ENCODE measurements at places on chromosomes 2 and 18.

DNA sequence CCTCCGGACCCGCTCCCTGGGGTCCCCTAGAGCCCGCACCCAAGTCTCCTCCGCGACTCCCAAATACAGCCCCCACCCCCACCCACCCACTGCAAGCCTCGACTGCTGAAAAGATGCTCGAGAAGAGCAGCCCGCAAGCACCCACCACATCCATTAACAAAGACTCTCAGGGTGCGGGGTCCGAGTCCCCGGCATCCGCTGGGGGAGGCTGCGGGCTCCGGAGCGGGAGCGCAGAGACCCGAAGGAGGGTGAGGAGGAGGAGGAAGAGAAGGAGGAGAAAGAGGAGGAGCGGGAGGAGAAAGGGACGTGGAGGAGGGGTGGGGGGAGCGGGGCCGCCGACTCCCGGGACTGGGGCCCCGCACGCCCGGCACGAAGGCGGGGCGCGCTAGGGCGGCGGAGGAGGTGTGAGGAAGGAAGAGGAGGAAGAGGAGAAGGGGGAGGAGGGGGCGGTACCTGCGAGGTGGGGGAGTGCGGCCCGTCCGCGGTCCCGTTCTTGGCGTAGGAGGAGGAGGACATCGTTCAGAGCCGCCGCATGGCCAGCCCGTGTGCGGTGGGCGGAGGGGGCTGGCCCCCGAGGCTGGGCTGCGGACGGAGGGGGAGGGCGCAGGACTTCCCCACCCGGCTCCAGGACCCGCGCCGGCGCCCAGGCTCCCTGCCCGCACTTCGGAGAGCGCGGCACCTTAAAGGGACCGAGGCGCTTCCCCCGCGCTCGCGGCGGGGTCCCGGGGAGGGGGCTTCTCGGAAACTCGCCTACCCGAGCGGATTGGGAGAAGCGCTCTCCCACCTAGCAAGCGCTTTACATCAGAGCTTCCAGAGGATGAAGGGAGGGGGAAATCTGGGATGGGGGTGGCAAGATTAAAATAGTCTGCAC lies at the start of gene CACNB4:
TSS of gene CACNB4 (minus strand) at position 549 of the 871 bp plus-strand sequence.
- no peak for DNase-seq

DNA sequence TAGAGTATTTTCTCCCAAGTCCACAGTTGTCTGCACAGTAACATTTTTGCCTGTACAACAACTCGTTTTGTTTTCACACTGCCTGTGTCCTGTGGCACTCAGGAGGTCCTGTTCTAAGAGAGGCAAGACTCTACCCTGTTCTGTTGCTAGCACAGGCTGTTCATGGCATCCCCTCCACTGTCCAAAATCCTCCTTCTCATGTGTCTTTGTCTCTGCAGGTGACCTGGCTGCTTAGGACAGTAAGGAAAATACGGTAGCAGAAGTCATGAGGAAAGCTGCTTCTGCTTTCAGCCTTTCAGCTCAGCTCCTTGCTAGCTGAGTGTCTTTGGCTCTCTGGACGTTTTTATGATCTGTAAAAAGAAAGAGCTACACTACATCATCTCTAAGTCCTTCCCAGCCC lies 205.9 kb downstream of the C1D start:
- DNase-seq: no peak

GRCh38 chr2:99448556-99448955 lies 41.3 kb downstream of the REV1 start:
- no peak for DNase-seq

GRCh38 chr18:46759890-46760289 lies 3.0 kb upstream of the ST8SIA5 start:
- no peak for DNase-seq

- no peak for DNase-seq
Observed at GRCh38 chr18:44842588-44843412, 162.1 kb downstream of the SETBP1 start.

DNA sequence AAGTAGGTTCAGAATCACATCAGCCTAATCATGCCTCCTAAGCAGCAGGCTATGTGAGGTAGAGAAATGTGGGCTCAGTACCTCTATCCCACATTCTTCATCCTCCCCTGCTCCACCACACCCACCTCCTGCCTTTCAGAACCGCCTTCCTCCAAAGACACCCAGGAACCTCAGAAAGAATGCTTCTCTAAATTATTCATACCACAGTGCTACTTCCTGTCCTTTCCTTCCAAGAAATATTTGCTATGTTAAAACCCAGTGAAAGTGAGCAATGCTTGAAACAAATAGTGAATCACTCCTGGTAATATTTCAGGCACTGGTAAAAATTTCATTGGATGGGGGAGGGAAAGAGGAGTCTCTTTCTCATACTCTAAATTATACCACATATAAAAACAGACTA lies 24.0 kb upstream of the CREB1 start:
- DNase-seq: no peak

GRCh38 chr18:57621246-57621604 lies 411 bp downstream of the NARS1 start:
- DNase-seq: peak; percentile 77

GRCh38 chr2:43131890-43132682 lies 94.3 kb downstream of the ZFP36L2 start:
- DNase-seq: no peak

GRCh38 chr18:3848316-3848715 lies 398.3 kb downstream of the TGIF1 start:
- no peak for DNase-seq

DNA sequence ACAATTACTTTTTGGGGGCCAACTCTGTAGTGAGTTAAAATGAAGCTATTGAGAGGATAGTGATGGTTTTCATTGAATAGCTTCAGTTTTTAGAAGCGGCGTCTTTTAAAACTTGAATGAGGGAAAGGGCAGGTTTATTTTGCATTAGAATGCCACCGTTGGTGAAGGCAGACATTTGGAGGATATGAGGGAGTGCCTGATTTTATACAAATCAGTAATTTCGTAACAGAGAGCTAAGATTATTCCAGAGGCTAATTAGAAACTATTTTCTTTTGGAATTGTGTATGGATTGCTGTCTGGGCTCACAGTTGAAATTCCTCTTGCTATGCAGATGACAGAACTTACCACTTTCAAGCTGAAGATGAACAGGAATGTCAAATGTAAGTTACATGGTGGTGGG lies 67.6 kb downstream of the ITGB1BP1 start:
- no peak for DNase-seq

GRCh38 chr18:31197676-31198075 lies 35.0 kb upstream of the DSC1 start:
- DNase-seq: no peak

DNA sequence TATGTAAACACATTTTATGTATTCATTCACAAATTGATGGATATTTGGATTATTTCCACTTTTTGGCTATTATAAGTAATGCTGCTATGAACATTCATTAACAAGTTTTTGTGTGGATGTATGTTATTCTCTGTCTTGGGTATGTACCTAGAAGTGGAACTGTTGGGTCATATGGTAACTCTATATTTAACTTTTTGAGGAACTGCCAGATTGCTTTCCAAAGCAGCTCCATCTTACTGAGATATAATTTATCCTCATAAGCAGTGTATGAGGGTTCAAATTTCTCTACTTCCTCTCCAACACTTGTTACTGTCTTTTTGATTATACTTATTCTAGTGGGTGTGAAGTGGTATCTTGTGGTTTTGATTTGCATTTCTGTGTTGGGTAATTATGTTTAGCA lies 7.1 kb upstream of the EML6 start:
- no peak for DNase-seq

DNA sequence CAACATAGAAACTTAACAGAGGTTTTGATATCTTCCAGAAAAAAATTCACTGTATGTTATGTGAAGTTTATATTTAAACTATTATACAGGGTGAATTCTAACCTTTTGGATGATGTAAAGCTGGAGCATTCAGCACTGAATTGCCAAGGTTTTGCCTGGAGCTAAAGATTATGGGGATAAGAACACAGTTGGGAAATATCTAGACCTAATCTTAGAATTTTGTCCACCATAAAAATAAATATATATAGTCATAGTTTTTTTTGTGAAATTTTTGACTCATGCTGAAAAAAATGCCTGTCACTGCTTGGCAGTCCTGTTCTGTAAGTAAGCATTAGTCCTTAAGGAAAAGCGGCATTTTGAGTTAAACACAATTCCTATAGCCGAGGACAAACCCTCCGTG lies 339.3 kb upstream of the TMEFF2 start:
- DNase-seq: no peak

DNA sequence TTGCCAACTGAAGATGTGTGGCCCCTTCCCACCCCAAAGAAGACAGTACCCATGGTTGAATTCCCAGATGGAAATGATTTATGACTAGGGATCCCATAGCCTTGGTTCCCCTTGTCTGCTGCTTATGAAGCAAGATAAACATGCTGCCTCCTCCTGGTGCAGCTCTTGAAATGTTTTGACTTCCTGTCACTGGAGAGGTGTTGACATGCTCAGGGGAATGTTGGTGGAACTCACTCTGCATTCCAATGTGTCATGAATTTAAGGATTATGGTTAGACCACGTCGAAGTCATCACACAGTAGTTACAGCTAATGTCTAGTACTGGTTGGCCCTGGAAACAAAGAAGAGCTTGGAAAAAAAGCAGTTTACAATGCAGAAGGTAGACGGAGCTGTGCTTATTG lies 69.0 kb upstream of the FAM110C start:
- DNase-seq: no peak

GRCh38 chr18:48763719-48764100 lies 187.1 kb downstream of the SMAD7 start:
- no peak for DNase-seq

GRCh38 chr18:22429564-22429963 lies 11.8 kb upstream of the CTAGE1 start:
- no peak for DNase-seq

DNA sequence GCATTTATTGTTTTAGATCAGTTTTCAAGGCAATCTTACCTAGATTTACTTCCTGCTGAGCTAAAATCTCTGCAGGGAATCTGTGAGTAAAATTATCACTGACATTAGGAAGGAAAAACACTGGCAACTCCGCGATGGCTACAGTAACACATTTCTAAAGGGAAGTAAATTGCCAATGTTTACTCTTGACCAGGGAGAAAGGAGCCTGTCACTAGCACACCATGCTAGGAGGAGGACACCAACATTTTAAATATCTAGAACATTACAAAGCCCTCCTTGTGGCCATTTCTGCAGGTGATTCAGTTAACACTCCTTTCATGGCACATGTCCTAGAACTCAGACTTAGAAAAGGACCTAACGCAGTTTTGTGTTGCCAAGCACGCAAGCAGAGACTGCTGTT lies 58.4 kb downstream of the TCF4 start:
- no peak for DNase-seq

DNA sequence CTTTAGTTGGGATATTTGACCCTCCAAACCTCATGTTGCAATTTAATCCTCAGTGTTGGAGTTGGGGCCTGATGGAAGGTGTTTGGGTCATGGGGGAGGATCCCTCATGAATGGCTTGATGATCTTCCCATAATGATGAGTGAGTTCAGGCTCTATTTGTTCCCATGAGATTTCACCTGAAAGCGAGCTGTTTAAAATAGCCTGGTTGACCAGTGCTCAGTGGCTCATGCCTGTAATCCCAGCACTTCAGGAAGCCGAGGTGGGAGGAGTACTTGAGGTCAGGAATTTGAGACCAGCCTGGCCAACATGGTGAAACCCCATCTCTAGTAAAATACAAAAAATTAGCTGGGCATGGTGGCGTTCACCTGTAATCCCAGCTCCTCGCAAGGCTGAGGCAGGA lies 14.9 kb upstream of the PSME4 start:
- no peak for DNase-seq

GRCh38 chr2:21028021-21028947 lies 15.6 kb downstream of the APOB start:
- peak; percentile 11 for DNase-seq

DNA sequence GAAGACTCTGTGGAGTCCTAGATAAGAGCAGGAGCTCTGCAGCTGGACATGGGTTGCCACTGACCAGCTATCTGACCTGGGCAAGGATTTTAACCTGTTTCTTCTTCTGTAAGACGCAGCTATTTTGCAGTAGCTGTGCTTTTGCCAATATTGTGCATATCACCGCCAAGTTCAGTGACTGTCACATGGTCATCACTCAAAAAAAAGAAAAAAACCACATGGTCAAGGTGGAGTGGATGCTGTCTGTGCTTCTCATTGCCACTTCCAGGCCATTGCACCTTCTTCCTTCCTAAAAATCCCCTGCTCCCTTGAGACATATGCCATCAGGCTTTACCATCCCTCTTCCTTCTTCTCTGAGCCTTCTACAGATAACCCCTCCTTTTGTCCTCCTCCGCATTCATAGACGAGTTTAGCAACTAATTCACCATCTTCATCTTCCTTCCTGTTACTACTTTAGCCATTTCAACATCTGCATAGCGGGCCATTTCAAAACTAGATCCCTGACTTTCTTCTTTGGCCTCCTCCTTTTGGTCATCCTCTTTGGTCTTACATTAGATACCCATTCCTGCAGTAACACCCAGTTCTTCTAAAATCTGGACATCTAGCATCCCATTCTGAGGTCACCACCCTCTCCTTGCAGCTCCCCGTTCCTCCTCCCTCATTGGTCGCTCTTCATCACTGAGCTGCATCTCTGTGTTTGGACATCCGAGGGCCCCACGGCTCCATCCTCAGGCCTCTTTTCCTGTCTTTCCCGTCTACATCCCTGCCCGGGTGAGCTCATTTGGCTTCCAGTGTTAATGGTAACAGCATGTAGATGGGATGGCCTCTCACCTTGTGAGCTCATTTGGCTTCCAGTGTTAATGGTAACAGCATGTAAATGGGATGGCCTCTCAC lies 17.8 kb downstream of the RNF144A start:
- no peak for DNase-seq

- DNase-seq: no peak
Observed at GRCh38 chr2:72826156-72826477, 284 bp upstream of the EXOC6B start.

DNA sequence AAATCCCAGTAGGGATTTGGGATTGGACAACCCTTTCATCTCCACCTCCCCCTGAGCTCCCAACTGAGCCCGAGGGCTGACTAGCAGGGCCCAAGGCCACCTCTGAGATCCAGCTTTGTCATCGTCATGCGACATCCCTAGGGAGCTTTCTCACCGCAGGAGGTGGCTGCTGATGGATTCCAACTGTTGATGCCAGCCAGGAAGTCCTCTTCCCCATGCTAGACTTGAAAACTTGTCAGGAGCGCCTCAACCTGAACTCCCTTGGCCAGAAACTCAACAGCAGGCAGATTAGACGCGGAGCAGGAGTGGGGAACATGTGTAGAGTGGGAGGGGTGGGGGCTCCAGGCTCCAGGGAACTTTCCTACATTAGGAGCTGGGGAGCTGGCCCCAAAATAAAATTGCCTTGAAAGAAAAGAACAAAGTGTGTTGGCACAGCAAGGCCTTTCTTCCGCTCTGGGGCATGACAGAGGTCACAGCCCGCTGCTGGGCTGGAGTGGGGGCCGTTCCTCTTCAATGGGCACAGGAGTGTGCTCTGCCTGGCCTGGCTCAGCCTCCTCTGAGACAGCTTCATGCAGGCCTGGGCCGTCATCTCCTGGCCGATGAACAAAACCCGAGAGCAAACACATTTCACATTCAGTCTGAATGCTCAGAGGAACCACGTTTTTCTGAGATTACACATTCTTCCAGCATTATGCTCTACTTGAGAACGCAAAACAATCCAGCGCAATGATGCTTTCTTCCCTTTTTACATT lies 34.5 kb downstream of the EMILIN2 start:
- DNase-seq: peak; percentile 84
